ENCODE measurements at places on chromosomes 6 and 20. TPM values are rescaled to one million over a fixed set of nuclear protein-coding genes. Genes with fewer than 3 reads are reported as not detected.

- DNase-seq = no peak
These were observed 6.5 kb downstream of the BMP5 start for GRCh38 chr6:55868771-55869479.

GRCh38 chr6:139768196-139768595 is 393.7 kb upstream of the CITED2 start:
- DNase-seq = no peak

- DNase-seq = no peak
These were observed 45.0 kb upstream of the TRIM26 start for GRCh38 chr6:30258204-30258603.

Gene ANKRD66
- total RNA-seq = not detected

Gene HDDC2
- total RNA-seq = 103 TPM
